ENCODE measurements at places on chromosomes 12 and 14. TPM values are rescaled to one million over a fixed set of nuclear protein-coding genes. Genes with fewer than 3 reads are reported as not detected.
A peak's percentile ranks its signal among the peaks of the same experiment; 100 is the strongest.

The KRT3 gene
- total RNA-seq, result not detected

The E2F7 gene
- total RNA-seq, result 17.7 TPM

The WNT1 gene
- 0.60 TPM for total RNA-seq

The CACNA1C gene
- total RNA-seq, result 0.14 TPM

The CLEC4E gene
- total RNA-seq, result not detected

The GDF3 gene
- total RNA-seq, result not detected

The PRH2 gene
- not detected for total RNA-seq

The PTGER2 gene
- total RNA-seq, result 54.1 TPM

GRCh38 chr14:36757734-36758601, 96.3 kb downstream of the PAX9 start:
- no peak overlapping the region for H3K4me3 ChIP-seq
- H3K27me3 ChIP-seq, result no peaks in the 10 kb centered on the region
- H3K4me1 ChIP-seq, result no peaks in the 10 kb centered on the region
- no peaks in the 10 kb centered on the region for H3K36me3 ChIP-seq
- no peak for DNase-seq

GRCh38 chr12:65306366-65307168, 28.1 kb downstream of the MSRB3 start:
- no peak for DNase-seq
- H3K4me3 ChIP-seq, result no peak overlapping the region
- H3K4me1 ChIP-seq, result no peaks in the 10 kb centered on the region
- peaks cover 22% of the 10 kb centered on the region for H3K27me3 ChIP-seq
- H3K27ac ChIP-seq, result no peak overlapping the region
- H3K36me3 ChIP-seq, result no peaks in the 10 kb centered on the region

DNA sequence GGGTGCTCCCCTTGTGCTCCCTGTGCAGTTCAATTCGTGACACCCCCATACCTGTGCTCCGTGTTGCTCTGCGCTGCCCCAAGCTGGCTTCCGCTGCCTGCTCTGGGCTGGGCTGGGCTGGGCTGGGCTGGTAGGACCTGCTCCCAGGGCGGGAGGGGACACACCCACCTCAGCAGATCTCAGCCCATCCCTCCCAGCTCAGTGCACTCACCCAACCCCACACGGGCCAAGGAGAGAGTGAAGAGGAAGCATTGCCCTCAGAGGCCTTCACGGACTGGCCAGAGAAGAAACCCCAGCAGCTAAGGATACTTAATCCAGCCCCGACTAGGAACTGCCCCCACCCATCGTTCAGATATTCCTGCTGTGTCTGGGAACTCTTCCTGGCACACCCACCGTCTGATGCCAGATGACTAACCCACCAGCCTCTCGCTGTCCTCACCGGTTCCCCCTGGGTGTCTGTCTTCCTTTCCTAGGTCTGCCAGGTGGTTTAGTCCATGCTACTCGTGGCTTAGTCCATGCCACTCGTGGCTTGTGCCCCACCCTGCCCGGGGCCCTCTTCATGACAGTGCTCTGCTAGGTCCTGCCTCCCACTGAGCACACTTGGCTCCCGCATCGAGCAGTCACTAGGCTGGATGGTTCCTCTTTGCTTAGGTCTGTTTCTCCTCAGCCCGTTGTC, at the start of gene LPAR5:
Gene LPAR5 (minus strand): TSS at position 104 of the 676 bp plus-strand sequence. CDS start 14,711 bp downstream, outside the sequence.
- no peaks in the 10 kb centered on the region for H3K36me3 ChIP-seq
- peaks cover under 1% of the 10 kb centered on the region for H3K27me3 ChIP-seq
- H3K4me3 ChIP-seq, result peak within 1 kb of the TSS; percentile 61
- H3K27ac ChIP-seq, result peak within 1 kb of the TSS; percentile 82

DNA sequence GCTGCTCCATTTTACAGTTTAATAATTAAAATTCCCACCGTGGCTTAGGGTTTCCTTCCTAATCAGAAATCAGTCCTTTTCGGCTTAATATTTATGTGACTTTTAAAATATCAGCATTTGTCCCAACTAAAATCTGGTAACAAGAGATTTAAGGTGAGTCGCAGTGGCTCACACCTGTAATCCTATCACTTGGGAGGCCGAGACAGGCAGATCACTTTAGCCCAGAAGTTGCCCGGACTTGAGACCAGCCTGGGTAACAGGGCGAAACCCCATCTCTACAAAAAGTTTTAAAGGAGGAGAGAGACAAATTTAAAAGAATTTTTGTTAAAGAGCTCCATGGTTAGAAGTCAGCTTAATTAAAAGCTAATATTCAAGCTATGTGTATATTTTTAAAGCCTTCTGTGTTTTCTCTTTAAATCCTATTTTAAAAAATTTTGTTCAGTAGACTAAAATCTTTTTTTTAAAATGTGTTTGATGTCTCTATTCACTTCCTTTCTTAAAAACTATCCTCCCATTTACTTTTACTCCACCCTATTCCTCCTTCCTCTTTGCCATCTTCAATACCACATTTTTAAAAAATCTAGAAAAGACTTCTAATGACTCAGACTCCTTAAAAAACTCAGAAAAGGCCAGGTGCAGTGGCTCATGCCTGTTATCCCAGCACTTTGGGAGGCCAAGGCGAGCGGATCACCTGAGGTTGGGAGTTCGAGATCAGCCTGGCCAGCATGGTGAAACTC, 3.8 kb upstream of the TAC3 start:
- no peak for DNase-seq
- H3K27me3 ChIP-seq, result peaks cover 2% of the 10 kb centered on the region
- peaks cover 3% of the 10 kb centered on the region for H3K4me1 ChIP-seq

GRCh38 chr14:29823816-29824215, 103.8 kb downstream of the PRKD1 start:
- no peak for DNase-seq
- no peaks in the 10 kb centered on the region for H3K27me3 ChIP-seq
- H3K4me3 ChIP-seq, result no peak overlapping the region

DNA sequence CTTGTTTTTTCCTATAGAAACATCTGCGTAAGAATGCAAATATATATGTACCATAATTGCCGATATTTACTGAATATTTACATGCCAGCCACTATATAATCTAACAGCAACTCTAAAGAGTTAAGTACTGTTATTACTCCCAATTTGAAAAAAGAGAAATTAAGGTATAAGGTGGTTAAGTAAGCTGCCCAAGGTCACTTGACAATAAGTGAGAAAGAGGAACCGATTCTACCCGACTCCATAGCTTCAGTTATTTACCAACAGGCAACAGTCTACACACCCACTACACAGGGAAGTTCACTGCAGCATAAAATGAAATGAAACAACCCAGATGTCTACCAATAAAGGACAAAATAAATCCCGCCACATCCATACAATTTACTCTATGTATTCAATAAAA, 1.1 kb downstream of the MIS18BP1 start:
- peak overlapping the region; percentile 91 for H3K4me3 ChIP-seq
- DNase-seq, result no peak
- peaks cover 21% of the 10 kb centered on the region for H3K4me1 ChIP-seq
- peak overlapping the region; percentile 98 for H3K27ac ChIP-seq
- peaks cover 9% of the 10 kb centered on the region for H3K36me3 ChIP-seq

DNA sequence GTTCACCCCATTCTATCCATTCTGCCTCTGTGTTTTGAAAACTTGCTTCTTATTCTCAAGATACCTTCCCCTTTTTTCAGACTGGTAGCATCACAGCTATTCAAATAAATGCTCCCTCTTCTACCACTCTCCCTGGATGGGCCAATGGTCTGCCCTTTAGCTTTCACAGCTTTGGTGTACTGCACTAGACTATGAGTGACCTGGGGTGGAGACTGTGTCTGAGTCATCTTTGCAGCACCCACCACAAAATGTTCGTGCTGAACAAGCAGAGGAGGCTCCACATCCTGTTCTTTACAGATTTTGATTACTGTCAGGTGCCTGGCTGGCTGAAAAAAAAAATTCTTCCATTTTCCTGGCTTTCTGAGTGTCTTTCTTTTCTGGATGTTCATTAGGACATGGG, 1104.1 kb upstream of the TMEM132C start:
- peak overlapping the region; percentile 6 for H3K27ac ChIP-seq
- peaks cover 20% of the 10 kb centered on the region for H3K4me1 ChIP-seq
- H3K4me3 ChIP-seq, result no peak overlapping the region
- peak; percentile 40 for DNase-seq
- H3K36me3 ChIP-seq, result peaks cover 3% of the 10 kb centered on the region

GRCh38 chr14:35342489-35343010, 50.4 kb downstream of the PSMA6 start:
- H3K36me3 ChIP-seq, result no peaks in the 10 kb centered on the region
- no peak overlapping the region for H3K27ac ChIP-seq
- no peak overlapping the region for H3K4me3 ChIP-seq
- peaks cover 13% of the 10 kb centered on the region for H3K4me1 ChIP-seq

DNA sequence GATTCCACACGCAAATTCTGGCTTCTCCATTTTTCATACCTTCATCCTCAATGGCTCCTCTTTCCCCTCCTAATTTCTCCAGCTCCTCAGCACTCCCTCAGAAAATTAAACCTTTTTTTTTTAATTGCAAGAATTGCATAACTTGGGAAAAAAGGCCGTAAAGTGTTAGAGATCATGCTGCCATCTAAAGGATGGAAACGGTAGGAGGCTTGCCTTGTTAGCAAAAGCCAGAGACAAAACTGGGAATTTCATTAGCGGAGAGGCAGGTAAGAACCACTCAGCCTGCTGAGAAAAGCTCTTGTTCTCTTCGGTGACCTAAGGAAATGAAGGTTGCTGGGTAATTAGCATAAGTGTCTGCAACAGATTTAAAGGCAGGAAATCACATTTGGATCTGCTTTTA, 204.3 kb downstream of the AEBP2 start:
- H3K4me3 ChIP-seq, result no peak overlapping the region
- no peaks in the 10 kb centered on the region for H3K27me3 ChIP-seq
- H3K27ac ChIP-seq, result no peak overlapping the region
- H3K4me1 ChIP-seq, result no peaks in the 10 kb centered on the region
- DNase-seq, result no peak
- no peaks in the 10 kb centered on the region for H3K36me3 ChIP-seq

DNA sequence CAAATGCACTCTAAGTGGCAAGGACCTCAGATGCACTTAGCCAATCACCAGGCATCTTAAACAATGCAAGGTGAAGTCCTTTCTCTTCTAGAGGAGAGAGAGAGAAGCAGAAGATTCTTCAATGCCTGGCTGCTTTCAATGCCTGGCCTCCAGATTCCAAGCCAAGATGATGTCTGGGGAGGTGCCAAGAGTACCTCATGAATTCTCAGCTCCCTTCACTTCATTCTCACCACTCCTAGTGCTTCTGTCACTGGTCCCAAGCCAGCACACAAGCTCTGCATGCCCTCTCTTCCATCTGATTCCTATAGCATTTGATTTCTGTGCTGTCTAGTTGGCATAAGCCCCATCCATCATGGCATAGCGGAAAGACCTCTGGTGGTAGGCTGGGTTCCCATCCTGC, 225.0 kb downstream of the KSR2 start:
- no peaks in the 10 kb centered on the region for H3K4me1 ChIP-seq
- no peaks in the 10 kb centered on the region for H3K36me3 ChIP-seq
- no peak overlapping the region for H3K4me3 ChIP-seq

GRCh38 chr12:58204071-58204470, 262.7 kb downstream of the ATP23 start:
- H3K27ac ChIP-seq, result no peak overlapping the region
- H3K27me3 ChIP-seq, result no peaks in the 10 kb centered on the region
- no peaks in the 10 kb centered on the region for H3K4me1 ChIP-seq
- H3K4me3 ChIP-seq, result no peak overlapping the region

DNA sequence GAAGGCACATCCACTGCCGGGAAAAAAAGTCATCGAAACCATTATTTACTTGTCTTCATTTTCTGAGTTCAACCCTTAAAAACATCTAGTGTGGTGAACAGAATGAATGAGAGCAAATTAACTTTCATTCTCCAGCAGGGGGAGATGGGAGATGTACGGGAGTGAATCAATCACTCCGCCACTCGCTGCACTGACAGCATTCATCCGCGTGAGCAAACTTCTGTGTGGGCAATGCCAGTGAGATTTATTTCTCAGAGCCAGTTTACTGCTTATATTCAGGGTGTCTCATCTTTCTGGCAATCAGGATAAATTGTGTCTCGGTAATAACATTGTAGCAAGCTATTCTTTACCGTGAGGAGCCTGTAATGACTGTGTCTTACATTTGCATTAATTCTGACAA, 463.6 kb upstream of the MIS18BP1 start:
- H3K4me1 ChIP-seq, result no peaks in the 10 kb centered on the region
- DNase-seq, result no peak
- H3K27me3 ChIP-seq, result no peaks in the 10 kb centered on the region
- H3K27ac ChIP-seq, result no peak overlapping the region
- no peaks in the 10 kb centered on the region for H3K36me3 ChIP-seq

DNA sequence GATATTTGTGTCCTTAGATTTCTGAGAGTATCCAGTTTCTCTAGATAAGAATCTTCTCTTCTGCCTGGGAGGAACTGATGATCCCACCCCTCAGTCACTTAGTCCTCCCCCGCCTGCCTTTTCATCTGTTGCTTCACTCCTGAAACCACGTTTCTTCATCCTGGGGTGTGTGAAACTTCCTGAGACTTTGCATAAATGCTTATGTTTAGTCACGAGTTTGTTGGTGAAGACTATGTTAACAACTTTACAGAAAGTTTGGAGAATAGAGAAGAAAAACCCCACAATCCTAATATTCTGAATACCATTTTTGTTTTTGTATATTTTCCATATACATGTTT, 33.2 kb downstream of the MARK3 start:
- no peak for DNase-seq
- no peak overlapping the region for H3K4me3 ChIP-seq
- H3K27me3 ChIP-seq, result no peaks in the 10 kb centered on the region
- H3K4me1 ChIP-seq, result peaks cover 26% of the 10 kb centered on the region

DNA sequence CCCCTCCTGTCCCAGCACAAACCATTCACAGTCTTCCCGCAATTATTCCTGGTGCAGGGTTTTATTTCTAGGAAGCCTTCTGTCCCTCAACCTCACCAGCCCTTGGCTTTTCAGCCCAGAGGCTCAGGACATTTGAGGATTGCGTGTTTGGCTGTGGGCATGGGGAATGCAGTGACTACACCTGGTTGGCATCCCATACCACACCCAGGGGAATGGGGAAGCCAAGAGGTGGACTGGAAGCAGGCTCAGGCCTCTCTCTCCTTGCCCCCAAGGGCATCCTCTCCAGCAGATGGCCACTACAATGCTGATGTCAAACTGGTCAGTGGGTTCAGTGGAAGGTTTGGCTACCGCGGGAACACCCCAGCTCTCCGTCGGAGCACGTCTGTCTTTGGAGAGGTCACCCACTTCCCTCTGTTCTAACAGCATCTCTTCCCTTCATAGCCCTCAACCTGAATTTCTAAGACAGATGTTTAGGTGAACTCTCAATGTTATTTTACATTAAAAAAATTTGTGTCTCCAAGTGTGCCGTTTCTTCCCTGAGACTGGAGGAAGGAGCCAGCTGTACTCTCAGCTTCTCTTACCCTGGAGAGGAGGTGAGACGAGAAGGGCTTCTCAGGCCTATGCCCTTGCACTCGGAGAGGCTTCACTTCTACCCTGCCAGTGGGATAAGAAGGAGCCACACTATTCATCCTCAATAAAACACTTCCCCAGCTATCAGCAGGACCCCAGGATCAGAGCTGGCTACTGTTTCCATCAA, 35.5 kb downstream of the DCAF4 start:
- no peaks in the 10 kb centered on the region for H3K27me3 ChIP-seq
- DNase-seq, result no peak
- H3K4me1 ChIP-seq, result peaks cover 6% of the 10 kb centered on the region
- no peak overlapping the region for H3K4me3 ChIP-seq
- H3K36me3 ChIP-seq, result peaks cover 30% of the 10 kb centered on the region
- no peak overlapping the region for H3K27ac ChIP-seq

Measured in activated T-helper 2 cell treated with anti-CD3 and anti-CD28 coated beads, Interferon-gamma antibody, Interleukin-2, Interleukin-4, amounts not matched to agents 10 μg/mL and 5 μg/mL and 100 μg/mL, durations not matched to agents 14 hours and 24 hours and 36 hours (primary cell).